ENCODE measurements at places on chromosomes 2 and 18.

DNA sequence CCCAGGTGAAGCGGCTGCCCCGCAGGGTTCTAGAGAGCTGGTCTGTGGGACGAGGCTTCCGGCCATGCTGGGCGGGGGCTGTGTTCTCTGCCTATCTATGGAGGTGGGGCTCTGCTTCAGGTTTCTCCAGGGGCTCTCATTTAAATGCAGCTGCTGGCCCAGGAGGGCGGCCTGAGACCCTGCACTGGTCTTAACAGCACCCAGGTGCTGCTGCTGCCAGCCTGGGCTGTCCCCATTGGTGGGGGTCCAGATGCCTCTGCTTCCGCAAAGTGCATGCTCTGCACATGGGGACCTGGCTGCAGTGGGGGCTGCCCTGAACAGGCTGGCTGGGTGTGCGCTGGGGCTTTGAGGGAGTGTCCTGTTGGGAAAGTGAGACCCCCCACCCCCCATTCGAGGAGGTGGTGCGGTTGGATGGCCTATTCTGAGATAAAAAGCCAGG, 29.7 kb upstream of the ALLC start:
- no peak for DNase-seq

GRCh38 chr2:85286918-85287317, 40.9 kb downstream of the TGOLN2 start:
- no peak for DNase-seq

- DNase-seq = peak; percentile 52
Measured at GRCh38 chr2:235135990-235136561, 184.3 kb downstream of the SH3BP4 start.

DNA sequence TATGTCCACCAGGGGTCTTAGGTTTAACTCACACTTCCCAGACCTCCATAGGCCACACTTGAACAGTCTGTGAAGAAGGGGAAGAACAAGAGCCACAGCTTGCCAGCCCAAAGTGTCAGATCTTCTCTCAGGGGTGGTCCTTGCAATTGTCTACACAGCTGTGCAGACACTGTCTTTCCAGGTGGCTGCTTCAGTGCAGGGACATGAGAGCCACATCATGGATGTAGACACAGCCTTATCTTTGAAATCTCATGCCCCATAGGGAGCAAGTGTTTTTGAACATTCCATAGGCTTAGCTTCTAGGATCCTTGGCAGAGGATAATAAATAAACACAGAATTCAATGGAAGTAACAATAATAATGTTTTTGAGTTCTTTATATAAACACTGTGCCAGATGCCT, 6.7 kb downstream of the ZNF407 start:
- DNase-seq = no peak

GRCh38 chr18:63683152-63683551, 19.6 kb upstream of the SERPINB11 start:
- peak; percentile 33 for DNase-seq

GRCh38 chr2:104769096-104769495, 84.8 kb upstream of the POU3F3 start:
- peak; percentile 72 for DNase-seq

- no peak for DNase-seq
Measured at GRCh38 chr2:172207911-172208310, 105.2 kb upstream of the DLX2 start.

DNA sequence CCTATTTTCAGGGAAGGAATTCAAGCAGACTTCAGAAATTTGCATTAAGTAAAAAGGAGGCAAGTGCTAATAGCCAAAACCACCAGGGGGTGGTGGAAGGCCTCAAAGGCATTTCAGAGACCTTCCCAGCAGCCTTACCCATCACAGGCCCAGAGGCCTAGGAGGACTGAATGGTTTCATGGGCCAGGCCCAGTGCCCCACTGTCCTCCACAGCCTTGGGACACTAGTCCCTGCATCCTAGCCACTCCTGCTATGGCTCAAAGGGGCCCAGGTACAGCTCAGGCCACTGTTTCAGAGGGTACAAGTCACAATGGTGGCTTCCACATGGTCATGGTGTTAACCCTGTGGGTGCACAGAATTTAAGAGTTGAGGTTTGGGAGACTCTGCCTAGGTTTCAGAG, 58.6 kb upstream of the CHAC2 start:
- no peak for DNase-seq

GRCh38 chr2:43321446-43321845, 95.0 kb upstream of the ZFP36L2 start:
- no peak for DNase-seq

DNA sequence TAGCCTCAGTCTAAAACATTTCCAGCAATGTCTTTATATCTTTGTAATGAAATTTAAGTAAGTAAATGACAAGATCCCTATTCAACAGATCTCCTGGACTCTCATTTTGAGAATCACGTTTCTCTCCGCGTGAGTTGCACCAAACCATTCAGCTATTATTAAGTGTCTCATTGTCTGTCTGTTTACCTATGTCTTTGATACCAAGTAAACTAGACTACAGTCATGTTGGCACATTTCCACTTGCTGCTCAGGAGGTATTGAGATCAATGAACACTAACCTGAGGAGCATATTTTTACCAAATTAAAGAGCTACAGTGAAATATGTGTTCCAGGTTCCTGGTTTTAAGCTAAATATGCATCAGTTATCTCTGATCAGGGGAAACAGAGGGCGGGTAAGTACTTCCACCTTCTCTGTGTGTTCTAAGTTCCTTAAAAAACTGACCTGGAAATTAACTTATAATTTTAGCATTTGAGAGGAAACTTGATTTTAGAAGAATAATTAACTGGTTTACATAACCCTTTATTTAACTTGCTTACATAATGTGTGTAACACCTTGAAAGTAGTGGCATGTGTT, 125.8 kb downstream of the OSBPL6 start:
- DNase-seq = no peak

GRCh38 chr2:153320879-153321278, 157.7 kb downstream of the RPRM start:
- DNase-seq = no peak

GRCh38 chr2:214992911-214993310, 145.5 kb downstream of the ABCA12 start:
- DNase-seq = no peak

GRCh38 chr2:239717706-239718105, 307.4 kb downstream of the NDUFA10 start:
- DNase-seq = no peak

GRCh38 chr18:32048507-32049091, 30.0 kb downstream of the RNF125 start:
- no peak for DNase-seq

DNA sequence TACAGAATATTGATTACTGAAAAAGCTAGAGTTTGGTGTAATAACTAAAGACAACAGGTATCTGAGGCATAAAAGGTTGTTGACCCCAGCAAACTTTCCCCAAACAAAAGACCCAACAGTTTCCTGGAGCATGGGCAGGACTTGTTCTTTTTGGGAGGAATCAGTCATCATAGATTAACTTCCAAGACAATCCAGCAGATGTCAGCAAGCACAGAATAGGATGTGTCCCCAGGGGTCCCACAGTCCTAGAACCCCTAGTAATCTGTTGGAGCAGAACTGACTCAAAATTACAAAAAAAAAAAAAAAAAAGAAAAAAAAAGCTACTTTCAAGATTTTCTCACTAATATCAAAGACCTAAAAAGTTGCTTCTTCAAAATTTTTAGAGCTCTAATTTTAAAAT, 564.7 kb upstream of the SLC39A10 start:
- no peak for DNase-seq

DNA sequence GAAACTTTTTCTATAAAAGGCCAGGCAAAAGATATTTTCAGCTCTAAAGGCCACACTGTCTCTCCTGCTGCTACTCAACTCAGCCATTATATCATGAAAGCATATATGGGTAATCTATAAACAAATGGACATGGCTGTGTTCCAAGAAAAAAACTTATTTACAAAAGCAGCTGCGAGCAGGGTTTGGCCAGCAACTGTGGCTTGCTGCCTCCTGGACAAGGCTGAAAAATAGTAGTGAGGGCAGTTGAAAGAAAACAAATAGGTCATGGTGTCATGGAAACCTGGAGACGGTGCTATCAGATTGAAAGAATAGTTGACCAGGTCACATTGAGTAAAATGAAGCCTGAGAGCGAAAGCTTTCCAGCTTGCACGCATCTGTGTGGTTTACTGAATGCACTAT, 89.2 kb upstream of the LRATD1 start:
- DNase-seq = no peak

DNA sequence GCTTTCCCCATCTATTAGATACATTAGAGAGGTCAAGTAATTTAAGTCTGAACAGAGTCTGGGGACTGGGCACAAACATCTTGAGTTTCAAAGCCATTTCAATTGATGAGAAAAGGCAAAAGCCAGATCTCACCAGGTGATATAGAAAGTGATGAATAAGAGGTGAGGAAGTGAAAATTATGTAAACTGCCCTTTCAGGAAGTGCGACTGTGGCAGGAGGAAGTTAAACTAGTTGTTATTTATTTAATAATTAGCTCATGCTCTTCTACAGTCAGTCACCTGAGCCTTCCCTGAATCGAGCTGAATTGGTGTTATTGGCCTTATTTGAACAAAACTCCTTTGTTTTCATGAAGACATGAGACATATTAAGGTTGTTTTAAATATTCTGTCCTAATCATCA, 115.1 kb downstream of the CDH20 start:
- DNase-seq = no peak

DNA sequence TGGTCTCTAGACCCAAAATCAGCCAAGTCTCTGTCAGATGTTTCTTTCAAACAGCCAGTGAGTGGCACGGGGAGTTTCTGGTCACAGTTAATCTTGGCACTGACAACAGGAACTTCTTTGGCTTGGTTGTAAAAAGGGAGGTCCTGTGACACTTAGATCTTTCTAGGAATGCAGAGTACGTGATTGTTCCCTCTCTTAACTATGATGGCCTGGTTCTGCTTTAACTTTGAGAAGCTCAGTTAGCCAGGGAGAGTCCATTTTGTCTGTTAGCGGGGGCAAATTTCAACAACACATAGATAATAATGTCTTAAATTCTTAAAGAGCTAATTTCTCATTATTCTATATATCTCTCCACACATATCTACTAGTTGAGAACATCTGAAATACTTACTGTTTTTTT, 344.5 kb upstream of the LRRTM4 start:
- DNase-seq = no peak

DNA sequence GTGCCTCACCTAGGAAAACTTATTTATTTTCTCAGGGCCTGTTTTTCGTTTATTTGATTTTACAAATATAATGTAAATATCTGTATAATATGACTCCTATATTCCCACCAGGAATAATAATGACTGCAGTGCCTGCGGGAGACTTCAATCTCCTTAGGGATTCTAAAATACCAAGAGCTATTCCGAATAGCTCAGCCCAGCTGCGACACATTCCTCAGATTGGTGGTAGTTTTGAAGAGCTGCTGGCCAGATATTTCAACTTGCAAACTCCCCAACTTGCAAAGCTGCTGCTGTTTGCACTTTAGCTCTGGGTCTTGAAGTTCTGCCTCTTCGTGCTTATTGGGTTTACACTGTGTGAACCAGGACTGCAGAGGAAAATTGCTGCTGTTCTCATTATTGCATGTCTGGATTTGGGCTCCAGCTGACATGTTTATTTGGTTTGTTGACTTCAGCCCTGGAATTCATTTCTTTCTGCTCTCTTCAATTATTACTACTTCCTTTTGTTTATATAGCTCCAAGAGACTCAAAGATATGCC, 480.2 kb upstream of the CHST9 start:
- no peak for DNase-seq

DNA sequence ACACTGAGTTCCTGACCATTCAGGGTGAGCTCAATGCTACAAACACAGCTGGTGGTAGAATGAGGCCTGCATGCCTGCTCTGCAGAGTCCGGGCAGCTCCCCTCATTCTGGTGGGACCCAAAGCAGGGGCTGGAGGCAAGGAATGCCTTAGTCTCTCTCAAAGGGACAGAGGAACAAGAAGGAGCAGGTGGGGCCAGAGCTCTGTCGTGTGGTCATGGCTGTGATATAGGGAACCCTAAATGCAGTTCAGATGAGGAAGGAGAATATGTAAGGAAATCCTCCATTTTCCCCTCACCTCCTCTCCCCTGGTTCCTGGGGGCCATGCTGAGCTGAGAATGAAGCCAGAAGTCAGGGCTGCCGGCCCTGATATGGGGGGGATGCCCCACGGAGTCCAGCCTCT, 334.3 kb downstream of the CYP26B1 start:
- DNase-seq = no peak

- peak; percentile 7 for DNase-seq
Measured at GRCh38 chr2:195674491-195675221, 17.6 kb downstream of the SLC39A10 start.

DNA sequence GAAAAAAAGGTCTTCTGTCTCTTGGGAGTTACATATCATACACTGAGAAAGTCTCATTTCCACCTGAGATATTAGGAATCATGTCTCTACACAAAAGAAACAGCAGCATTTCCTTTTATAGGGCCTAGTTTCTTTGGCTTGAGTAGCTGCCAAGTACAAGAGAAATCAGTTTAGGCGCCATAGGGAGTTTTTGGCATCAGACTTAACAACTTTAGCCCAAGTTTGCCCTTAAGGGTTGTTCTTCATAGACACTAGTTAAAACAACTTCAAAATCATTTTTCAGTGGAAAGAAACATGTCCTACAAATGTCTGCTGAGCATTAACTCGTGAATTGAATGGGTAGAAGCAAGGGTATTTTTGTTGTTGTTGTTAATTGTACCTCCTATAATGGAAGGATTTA, 587.0 kb upstream of the DSEL start:
- no peak for DNase-seq

GRCh38 chr2:105718846-105719481, 25.7 kb upstream of the NCK2 start:
- DNase-seq = no peak

DNA sequence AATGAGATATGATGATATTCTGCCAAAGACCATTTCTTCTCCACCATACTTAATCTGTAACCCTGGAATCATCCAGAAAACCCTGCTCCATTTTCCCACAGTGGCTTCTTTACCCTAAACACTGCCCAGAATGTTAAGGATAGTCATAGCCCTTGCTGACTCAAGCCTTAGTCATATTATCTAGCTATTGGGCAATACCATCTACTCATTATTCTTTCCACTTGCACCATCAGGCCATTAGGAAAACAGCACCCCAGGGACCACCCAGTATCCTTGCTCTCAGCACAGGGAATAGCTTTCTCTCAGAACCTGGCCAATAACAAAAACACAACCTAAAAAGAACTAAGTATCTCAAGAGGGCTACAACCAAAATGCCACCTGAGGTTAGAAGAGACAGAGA, 445.7 kb upstream of the SLC14A2 start:
- peak; percentile 32 for DNase-seq

GRCh38 chr2:66834859-66835258, 399.9 kb downstream of the MEIS1 start:
- DNase-seq = no peak

GRCh38 chr2:102975996-102976975, 214.5 kb downstream of the TMEM182 start:
- DNase-seq = peak; percentile 17

DNA sequence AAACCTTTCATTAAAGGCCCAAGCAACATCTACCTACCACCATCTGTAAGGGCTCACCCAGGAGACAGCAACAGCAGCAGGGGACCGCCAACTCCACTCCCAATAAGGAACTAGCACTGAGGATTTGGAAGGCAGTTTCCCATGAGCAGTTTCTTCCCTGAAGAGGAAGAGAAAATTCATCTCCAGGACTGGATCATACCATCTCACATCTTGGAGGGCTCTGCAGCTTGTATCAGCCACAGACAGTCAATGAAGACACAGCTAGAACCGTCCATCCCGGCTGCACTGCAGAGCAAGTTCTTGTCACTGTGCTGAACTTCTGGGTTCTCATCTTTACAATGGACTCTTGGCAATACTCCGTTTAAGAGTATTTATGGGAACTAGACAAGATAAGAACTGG, 2.8 kb upstream of the GYPC start:
- no peak for DNase-seq

- no peak for DNase-seq
Measured at GRCh38 chr18:61580046-61580445, 246.8 kb downstream of the CDH20 start.
